ENCODE measurements at places on chromosomes 5 and 9.

- no peak for DNase-seq
Observed at GRCh38 chr5:55700745-55701144, 11.4 kb downstream of the SLC38A9 start.

DNA sequence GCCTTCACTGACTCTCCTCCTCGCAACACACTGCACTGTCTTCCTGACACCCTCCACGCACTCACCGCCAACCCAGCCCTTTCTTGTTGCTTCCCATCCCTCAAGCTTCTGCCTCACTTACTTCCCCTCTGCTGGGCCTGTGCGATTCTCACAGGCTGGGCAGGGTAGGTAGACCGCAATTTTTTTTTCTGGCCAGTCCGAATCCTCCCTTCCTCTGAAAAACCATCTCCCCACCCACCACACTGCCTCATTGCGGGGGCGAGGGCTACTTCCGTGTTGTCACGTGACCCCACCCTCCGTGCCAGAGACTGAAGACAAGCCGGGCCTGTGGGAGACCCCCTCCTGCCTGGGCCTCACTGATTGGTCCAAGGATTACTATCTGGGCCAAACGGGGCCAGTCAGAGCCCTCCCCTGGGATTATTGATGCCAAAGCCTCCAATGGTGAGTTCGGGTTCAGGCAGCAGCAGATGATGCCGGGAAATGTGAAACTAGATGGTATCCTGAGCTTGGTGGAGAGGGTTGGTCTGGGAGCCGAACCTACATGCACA is 73.1 kb downstream of the STK10 start:
- peak; percentile 76 for DNase-seq

DNA sequence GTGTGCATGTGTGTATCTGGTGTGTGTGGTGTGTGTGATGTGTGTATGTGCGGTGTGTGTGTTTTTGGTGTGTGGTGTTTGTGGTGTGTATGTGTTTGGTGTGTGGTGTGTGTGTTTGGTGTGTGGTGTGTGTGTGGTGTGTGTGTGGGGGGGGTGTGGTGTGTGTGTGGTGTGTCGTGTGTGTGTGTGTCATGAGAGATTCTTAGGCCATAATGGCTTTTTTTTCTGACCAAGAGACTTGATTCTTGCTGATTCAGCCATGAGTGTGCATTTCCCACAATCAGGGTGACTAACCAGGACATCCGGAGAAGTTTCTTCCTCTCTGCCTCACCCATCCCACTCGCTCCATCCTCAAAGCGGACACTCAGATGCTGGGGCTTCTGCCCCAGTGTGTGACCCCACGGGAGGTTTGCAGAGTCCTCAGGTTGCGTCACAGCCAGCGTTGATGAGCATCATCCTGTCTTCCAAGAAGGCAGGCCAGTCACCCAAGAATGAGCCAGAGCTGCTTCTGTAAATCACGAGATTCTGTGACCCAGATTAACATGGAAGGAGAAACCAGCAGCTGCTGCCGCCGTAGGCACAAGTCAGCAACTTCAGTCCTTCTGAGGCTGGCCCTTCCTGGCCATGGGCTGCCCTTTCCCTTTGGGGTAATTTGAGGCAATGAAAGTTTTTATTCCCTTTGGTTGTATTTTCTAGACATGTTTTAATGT is 12.5 kb upstream of the CTSL start:
- no peak for DNase-seq

DNA sequence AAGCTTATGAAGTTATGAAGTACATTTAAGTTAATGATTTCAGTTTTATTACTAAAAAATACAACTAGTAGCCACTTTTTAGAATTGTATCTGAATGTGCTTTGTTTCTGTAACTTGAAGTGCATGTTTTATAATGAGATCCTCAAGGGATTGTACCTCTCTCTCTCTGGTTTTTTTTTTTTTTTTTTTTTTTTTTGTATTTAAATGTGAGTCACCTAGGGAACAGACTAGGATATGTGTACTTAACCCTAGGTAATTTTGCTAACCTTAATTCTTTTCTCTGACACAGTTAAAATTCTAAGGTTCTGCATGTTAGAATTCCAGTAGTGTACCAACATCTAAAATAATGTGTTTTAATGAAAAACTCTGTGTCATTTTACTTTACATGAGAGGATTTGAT is 59.5 kb downstream of the CDC42SE2 start:
- DNase-seq: no peak

GRCh38 chr5:118953652-118954005 is 34.7 kb downstream of the DTWD2 start:
- no peak for DNase-seq

DNA sequence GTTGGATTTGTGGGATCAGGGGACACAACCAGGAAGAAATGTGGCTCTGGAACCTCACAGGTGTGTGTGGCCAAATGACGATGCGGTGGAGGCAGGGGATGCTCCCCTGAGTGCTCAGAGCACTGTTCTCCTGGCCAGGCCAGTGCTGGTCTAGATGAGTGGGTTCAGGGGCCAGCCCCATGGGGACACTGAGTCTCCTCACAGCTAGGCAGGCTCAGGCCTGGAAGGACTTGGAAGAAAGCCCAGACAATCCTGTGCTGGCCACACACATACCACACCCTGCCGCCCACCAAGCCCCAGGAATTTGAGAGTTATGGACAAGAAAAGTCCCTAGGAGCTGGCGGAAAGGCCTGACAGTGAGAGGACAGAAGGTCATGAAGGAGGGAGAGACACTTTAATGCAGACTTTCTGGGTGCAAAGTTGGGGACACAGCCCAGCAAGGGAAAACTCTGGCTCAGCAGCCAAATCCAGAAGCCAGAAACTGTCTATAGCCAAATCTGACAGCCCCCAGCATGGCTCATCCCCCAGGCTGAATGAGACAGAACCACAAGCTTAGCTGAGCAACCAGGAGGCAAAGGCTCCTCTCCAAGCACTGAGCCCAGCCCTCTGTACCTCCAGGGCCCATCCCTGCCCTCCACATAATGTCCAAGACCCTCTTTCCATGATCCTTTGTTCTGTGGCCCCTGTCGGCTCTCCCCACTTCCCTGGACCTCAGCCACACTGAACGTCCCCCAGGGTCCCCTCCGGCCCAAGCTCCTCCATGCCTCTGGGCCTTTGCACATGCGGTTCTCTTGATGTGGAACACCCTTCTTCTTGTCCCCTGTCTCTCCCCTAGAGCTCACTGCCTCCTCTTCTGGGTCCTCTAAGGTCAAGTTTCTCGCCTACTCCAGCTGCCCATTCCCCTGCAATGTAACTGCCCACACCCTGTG is 22.4 kb downstream of the LHX6 start:
- no peak for DNase-seq

- no peak for DNase-seq
Observed at GRCh38 chr5:148956477-148957385, 106.1 kb downstream of the SH3TC2 start.

DNA sequence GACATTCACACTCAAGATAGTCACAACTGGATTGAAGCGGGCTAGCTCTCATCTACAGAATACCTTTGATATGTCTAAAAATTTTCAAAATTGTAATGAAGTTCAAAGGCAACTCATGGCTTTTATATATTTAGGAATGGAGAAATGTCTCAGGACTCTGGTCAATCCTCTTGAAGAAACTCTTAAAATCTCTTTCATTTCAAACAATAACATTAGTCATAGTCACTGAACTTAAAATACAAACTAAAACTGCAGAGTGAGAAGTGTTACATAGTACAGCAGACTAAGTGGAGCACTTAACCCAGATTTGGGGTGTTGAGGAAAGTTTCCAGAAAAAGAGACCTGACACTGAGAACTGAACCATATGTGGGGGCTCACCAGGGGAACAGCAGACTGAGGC is 20.7 kb downstream of the FANCC start:
- DNase-seq: no peak

DNA sequence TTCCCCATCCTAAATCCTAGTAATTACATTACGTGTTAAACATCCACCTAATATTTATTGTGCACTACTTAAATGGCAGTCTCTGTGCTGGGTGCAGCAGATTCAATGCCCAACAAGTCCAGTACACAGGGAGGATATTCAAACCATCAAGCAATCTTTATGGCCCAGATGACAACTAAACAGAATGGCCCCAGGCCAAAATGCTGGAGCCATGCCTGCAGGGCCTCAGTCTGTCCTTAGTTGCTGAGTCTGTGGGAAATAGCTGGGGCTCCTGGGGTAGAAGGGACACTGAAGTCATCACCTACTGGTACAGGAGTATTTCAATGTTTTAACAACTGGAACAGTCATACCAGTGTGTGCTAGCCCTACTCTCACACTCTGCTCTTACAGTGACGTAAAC is 153.5 kb downstream of the ZNF608 start:
- no peak for DNase-seq

DNA sequence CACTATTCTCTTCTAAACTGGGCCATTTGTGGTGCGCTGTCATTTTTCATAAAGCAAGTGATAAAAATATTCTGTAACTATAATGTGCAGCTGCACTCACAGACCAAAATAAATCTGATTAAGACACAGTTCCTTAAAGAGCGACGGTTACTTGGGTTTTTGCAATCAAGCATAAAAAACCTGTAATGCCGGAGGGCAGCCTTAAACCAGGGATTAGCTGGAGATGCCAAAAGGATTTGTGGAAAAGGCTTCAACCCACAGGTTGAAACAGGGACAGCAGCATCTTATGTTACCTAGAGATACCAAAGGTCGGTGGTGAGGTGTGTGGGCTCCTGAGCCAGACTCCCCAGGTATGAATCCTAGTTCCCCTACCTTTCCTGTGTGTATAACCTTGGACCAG is 49.3 kb downstream of the CTNND2 start:
- no peak for DNase-seq

DNA sequence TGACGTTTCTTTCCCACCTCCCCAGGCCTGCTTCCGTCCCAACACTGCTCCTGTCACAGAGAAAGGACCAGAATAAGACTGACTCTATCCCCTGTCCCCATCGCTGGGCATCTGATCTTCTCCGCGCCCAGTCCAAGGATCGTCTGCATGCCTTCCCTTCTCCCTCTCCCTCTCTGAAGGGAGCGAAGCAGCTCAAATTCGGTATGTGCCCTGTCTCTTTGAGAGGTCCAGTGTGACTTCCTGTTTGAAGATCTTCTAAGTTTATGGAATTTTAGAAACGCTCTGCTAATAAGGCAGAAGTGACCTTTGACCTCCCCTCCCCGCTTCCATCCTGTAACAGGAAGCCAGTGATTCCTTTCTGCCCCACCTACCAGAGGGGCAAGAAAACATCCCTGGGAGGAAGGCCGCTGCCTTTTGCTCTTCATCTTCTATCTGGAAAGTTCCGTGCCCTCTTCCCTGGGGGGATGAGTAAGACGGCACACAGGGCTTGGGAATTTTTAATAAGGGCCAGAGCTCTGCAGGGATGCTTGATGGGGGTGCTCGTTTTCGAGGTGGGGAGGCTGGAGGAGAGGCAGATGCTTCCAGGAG is 40.7 kb upstream of the RNU6ATAC start:
- DNase-seq: no peak

DNA sequence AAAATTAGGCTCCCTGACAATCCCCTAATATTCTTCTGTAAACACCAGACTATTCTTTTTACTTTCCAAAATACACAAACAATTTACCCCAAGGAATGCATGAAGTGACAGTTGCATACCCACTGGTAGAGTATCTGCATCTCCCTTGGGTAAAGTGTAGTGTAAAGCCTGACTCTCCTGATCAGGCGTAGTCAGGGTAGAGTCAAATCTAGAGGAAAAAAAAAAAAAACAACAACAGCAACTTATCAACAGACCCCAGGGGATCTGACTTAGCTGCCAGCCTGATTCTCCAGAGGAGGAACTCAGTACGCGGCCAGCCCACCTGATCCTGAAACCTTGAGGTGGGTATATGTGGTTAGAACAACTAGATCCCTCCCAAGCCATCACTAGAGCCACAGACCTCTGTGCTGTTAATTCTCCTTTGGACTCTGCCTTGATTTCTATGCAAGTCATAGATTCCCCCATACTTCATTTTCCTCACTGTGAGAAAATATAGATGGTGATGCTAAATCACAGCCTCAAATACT is 61.0 kb downstream of the ZNF608 start:
- DNase-seq: no peak

DNA sequence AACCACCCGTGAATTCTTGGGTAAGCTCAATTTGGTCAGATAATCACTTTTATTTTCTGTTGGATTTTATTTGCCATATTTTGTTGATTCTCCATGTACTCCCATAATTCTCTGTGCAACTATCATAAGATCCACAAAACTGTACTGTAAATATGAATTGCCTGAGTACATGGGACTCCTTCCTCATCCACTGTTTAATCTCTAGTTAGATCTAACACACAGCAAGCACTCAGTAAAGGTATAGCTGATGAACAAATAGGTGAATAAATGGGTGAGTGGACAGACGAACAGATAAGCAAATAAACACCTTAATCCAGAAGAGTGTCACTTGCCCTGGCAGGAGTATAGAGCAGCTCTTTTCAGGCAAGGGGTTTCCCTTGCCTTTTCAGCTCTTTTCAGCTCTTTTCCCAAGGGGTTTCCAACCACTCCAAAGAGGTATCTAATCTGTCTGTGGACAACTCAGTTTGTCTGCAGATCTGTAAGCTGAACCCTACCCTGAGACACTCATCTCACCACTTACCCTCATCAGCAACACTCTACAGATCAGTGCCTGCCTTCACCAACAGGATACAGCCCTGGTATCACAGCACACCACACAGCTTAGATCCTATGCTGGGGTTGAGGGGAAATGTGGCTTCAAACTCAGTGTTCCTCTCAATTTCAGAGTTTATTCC is 51.2 kb downstream of the SIL1 start:
- no peak for DNase-seq

DNA sequence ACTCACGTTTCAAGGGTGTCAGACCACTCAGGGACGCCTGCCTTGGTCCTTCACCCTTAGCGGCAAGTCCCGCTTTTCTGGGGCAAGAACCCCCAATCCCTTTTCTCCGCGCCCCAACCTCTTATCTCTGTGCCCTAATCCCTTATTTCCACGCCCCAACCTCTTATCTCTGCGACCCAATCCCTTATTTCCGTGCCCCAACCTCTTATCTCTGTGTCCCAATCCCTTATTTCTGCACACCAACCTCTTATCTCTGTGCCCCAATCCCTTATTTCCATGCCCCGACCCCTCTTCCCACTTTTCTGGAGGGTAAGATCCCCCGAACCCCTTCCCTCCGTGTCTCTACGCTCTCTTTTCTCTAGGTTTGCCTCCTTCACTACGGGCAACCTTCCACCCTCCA is 139.4 kb downstream of the DAB2IP start:
- no peak for DNase-seq

DNA sequence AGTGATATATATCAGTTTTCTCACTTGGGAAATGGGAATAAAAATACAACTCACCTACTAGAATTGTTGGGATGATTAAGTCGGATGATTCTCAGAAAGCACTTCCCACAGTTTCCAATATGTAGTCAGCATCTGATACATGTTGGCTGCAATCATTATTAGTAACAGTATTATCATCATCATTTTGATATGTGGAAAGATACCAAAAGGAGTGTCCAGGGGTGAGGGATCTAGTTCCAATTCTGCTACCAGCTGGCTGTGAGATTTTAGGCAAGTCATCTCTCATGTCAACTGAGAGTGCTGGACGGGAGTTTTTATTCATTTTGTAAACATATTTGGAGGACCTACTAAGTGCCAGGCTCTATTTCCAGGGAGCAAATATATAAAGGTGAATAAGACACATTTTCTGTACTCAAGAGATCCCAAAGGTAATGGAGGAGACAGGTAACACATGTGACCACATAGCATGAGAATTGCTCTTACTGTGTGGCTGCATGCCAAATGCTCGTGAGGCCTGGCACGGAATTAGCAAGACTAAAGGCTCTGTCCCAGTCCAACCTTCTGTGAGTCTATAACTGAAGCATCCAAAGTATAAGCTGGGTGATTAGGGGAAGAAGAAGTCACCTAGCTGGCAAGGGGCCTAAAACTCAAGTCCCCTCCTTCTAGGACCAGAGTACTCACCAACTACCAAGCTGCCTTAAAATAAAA is 83.0 kb downstream of the GRIA1 start:
- DNase-seq: no peak
